ENCODE measurements at places on chromosomes 4 and X.

DNA sequence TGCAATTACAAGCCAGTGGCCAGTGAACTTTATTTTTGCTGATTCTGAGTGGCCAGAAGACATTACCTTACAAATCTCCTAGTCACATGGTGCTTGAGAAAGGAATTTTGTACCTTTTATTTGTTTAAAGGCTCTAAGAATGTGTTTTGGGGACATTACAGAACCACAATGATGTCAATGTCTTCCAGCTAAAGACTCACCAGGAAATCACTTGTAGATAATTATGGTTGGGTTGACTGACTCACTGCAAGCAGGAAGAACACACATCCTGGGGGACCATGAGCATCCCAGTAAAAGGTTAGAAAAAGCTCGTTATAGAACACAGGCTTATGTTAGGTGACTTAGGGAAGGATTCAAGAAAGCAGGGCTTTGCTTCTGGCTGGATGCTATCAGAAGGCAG is 119.4 kb upstream of the FAM9B start:
- DNase-seq = no peak

- DNase-seq = no peak
Observed at GRCh38 chrX:24799078-24799477, 105.4 kb downstream of the POLA1 start.

DNA sequence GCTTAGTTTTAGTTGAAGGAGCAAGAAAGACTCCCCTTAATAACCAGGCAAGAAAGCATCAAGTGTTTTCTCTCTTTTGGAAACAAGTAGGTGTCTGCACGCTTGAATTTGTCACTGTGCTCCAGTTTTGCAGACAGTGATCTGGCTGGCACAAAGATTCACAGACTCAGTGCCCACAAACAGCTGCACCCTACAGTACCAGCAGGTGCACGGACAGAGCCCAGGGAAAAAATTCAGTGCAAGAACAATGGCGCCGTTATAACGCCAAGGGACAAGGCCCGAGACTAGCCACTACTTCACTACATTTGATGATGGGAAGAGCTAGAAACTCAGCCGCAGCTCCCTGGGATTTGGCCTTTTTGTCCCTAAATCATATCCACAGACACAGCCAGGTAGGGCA is 56.0 kb downstream of the ZNF827 start:
- DNase-seq = no peak

GRCh38 chr4:3863841-3864741 is 97.9 kb downstream of the ADRA2C start:
- DNase-seq = no peak

- DNase-seq = no peak
Observed at GRCh38 chr4:154088741-154089140, 299.9 kb upstream of the SFRP2 start.

- peak; percentile 65 for DNase-seq
Observed at GRCh38 chr4:152100379-152101201, 339.8 kb upstream of the GATB start.

DNA sequence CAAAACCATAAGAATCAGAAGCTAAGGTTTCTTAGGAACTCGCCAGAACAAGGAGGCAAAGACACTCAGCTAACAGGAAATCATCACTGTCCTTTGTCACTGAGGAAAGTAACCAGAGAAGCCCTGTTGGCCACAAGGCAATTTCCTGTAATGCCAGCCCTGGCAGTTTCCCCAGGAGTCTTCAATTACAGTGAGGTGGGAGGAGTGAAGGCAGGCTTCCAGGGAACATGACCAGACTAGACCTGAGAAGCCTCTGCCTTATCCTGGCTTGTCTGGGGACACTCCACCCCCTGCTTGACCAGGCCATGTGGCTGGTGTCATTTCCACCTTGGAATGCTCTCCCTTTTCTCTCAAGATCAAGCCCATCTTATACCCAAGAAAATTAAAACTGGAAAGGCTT is 125.3 kb downstream of the COL4A6 start:
- DNase-seq = no peak

DNA sequence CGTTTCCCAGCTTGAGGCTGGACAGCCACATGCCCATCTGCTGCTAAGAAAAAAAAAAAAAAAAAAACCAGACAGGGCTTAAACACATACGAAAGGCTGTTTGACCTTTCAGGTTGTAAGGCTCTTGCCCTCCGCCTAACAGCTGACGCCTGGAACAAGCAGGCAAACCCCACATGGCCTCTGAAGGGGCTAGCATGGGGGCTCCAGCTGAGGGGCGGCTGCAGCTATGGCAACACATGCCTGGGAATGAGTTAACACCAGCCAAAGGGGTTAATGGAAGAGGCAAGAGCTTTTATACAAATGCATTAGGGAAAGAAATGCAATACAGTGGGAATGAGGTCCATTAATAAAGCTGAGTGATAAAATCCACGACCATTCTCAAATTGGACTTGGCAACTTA is 183.6 kb downstream of the ENOX2 start:
- DNase-seq = no peak

DNA sequence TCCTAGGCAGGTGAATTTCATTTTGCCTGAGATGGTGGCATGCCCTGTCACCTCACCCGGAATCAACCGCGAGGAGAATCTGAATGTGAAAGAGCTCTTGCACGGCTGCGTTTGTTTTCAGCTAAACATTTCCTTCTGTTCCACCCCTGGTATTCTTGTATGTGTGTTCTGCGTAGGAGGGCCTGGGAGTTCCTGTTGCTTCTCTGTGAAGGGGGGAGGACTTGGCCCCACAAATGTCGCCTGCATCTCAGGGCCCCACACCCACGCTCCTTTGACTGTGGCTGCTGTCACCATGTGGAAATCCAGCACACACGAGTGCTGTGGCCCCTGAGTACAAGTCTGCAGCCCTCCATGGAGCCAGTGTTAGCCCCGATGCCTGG is 45.8 kb upstream of the CLCN4 start:
- DNase-seq = peak; percentile 56

DNA sequence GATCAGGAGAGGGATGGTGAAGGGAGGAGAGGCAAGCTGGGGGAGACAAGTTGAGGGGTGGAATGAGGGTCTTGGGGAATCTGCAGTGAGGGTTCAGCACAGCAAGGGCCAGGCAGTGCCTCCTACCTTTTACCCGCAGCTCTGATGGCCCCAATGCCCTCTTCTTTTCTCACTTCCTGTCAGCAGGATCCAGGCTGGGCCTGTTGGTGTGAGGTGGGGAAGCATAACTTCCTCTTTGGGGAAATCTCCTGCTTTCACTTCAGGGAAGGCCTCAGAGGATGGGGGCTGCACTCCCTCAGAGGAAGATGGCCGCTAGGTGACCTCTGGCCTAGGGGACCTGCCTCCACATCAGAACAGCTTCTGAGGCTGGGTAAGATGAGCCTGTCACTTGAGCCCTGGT is 36.5 kb downstream of the EFNB1 start:
- no peak for DNase-seq

DNA sequence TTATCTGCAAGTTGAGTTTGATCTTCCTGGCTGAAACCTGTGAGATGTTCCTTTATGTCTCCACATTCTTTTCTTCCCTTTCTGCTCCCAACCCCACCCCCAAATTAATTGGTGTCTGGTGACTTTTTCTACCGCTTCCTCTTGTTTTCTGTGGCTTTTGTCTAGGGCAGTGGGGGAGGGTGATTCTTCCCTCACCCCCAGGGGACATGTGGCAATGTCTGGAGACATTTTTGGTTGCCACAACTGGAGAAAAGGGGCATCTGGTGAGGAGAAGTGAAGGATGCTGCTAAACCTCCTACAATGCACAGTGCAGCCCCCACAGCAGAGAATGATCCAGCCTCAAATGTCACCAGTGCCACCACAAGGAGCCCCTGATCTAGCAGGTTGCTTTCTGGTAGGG is 152.9 kb downstream of the NHS start:
- no peak for DNase-seq

DNA sequence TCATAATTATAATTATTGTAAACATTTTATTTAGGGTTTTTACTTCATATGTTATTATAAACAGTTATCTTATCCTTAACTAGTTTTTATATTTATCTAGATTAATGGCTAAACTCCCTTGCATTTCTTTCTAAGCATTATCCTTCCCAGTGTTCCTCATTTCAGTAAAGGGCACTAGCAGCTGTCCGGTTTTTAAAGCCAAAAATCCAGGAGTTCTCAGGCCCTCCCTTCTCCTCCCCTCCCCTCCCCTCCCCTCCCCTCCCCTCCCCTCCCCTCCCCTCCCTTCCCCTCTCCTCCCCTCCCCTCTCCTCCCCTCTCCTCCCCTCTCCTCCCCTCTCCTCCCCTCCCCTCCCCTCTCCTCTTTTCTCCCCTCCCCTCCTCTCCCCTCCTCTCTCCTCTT is 58.9 kb downstream of the FBXO8 start:
- no peak for DNase-seq

DNA sequence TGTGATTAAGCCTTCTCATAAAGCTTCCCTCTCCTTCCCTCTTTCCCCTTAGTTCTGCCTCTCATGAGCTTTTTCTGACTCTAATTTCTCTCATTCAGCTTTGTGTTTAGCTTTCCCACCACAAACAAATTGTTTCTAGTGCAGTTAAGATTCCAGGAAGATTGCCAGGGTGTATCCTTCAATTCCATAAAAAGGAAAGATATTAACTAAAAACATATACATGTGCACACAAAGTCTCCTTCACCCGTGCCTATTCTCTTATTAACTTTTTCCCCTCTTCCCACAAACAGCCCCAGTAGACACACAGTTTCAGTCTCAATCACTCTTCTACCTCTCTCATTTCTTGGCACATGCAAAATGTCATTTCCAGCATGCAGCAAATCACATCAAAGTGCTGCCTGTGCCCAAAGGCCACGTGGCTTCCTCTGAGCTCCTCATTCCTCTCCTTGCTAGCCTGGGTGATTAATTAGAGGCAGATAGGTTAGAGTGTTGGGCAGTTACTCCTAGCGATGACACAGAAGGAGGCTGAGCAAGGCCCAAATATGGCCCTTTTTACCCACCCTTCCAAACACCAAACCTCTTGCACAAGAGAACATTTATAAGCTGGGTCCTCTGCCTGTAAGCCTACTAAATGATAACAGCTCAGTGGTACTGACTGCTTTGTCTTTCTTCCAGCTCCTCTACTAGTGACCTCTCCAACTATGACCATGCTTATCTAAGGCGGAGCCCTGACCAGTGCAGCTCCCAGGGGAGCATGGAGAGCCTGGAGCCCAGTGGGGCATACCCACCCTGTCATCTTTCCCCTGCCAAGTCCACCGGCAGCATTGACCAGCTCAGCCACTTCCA is 159.6 kb downstream of the SOWAHB start:
- no peak for DNase-seq

DNA sequence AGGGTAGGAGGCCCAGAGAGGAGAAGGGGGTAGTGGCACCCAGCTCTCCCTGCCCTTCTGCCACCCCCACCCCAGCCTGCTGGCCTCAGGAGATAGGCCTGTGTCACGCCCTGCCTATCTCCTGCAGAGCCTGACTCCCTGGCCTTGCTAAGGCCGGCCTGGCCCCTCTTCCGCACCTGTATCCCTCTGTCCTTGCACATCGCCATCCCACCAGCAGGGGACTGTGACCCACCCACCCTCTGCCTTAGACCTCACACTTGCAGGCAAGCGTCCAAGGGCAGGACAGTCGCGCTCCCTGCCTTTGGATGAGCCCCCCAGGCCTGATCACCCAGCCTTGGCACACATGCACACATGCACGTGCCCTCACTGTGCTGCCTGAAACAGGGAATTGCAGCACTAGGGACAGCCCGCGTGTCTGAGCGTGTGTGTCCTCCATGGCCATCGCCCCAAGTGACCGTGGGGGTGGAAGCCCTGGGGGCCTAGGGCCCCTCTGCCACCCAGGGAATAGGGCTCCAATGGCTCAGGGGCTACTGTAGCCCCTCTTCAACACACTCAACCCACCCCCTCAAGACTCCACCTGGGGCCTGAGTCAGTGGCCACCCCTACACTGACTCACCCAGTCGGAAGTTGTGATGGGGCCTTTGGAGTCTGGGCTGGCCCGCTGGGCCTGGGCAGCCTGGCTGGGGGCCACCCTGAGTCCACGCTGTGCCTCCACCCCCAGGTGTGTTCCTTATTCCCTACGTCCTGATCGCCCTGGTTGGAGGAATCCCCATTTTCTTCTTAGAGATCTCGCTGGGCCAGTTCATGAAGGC is 2.1 kb downstream of the SLC6A8 start:
- DNase-seq = no peak

DNA sequence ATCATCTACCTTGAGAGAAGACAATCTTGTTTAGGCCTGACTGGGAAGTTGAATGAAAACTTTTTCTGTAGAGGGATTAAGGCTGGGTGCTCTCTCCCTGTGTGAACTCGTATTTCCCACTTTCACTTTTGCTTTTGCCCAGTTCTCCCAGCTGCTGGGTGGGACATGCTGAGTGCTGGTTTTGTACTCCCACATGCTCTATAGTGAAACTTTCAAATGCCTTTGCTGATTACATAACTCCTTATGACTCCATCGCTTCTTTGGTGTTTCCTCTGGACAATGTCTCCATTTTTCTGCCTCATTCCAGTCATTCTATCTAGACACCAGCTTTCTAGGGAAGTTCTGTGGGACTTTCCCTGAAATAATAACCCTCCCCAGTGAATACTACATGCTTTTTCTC is 100.5 kb downstream of the CLNK start:
- DNase-seq = no peak

GRCh38 chrX:50799531-50799961 is 14.4 kb downstream of the SHROOM4 start:
- DNase-seq = no peak

DNA sequence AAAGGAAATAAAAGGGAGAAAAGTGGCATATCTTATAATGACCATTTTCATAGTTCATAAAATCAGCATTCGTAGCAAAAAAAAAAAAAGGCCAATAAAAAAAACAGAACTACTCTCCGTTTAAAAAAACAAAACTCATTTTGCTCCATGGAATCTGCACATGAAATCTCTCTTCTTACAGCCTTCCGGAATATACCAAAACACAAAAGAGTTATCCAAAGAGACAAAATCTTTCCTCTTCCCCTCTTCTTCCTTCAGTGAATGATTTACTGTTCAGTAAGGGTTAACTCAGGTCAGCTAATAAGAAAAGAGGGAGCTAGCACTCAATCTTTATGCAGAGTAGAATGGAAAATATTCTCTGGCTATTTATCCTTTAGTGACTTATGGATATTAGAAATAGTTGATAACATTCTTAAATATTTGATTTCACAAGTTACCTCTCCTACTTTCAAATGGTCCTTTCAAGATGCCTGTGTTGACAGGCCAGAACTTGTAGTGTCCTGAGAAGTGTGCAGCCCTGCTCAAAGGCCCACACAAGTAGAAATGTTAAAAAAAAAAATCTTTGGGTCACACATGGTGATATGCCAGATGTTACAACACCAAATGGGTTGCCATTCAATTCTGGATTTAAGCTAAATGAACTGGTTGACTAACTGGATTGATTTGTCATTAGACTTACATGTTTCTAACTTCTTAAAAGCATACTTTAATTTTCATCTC is 42.1 kb downstream of the PDGFC start:
- DNase-seq = no peak

- no peak for DNase-seq
Observed at GRCh38 chr4:138560448-138560847, 318.3 kb upstream of the SLC7A11 start.

DNA sequence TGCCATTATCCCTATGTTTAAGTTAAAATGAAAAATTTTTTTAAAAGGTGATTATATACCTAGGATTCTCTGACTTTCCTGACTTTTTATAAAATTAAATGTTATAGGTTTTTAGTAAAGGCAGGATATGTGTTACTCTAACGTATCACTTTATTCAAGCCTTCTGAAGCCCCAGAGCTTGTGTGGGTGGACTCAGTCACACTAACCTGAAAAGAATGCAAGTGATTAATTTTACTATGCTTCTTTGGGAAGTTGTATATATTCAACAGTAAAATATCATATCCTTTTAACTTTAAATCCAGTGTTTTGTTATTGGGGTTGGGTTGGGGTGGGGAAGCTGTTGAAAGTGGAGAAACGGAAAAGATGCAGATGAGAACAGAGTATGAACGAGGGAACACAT is 22.8 kb downstream of the PDLIM3 start:
- no peak for DNase-seq
